Stimulated activated CD4-positive, alpha-beta T cell treated with anti-CD3 and anti-CD28 coated beads, Interleukin-15, amount 100 ng/mL, for 1 hour (primary cell): ENCODE measurements at places on chromosomes 2 and 18.

- DNase-seq, result no peak
These were observed 157.6 kb downstream of the FAM210A start for GRCh38 chr18:13568443-13569392.

GRCh38 chr2:182866461-182867406 lies at the start of gene FRZB:
TSS of gene FRZB (minus strand) at chr2:182866637. CDS start at chr2:182866552, 85 bp downstream.
- no peak for DNase-seq

DNA sequence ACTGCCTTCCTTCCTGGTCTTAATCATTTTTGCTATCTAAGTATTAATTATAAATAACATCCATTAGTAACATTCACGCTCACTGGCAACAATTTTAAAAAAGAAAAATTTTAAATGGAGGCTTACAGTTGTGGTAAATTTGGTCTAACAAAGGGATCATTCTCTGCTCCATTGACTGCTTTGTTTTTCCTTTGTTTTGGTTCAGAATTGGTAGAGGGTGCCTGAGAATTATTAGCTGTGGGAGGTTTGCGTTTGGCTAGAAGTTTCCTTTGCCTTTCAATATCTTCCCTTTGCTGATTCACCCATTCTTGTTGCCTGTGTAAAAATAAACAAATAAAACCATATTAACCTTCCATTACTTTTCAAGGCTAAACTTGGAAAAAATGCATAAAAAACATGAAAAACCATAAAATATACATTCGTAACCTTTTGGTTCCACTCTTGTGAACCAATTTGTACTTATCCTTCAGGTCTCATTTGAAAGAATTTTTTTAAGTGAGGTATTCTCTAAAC lies 114.6 kb downstream of the TLK1 start:
- DNase-seq, result no peak

- no peak for DNase-seq
These were observed 3.3 kb upstream of the SLC66A2 start for GRCh38 chr18:79954791-79955190.

DNA sequence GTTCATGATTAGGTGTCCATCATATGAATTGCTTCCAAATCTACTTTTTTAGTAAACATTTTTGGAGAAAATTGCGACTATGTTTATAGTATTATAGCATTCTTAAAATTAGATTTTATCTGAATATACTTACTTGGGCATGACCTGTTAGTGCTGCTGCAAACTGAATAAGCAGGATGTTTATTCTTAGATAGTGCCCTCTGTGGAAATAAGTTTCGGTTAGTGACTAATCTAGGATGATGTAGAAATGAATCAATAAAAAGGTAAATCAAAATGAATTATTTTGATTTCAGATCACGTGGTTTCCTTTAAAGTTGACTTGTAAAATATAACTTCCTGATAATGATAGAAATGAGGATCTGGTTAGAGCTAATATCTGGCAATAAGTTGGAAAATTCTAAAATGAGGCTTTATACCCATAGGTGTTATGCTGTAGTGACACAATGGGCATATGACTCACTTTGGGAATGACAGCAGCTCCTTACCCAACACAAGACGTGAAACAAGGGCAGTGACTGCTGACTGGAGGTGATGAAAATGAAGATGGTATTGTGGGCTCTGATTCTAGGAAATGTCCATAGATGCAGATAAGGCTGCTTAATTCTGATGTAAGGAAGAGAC lies 165.8 kb upstream of the TCF4 start:
- no peak for DNase-seq
